ENCODE measurements at places on chromosomes 6 and 20.

DNA sequence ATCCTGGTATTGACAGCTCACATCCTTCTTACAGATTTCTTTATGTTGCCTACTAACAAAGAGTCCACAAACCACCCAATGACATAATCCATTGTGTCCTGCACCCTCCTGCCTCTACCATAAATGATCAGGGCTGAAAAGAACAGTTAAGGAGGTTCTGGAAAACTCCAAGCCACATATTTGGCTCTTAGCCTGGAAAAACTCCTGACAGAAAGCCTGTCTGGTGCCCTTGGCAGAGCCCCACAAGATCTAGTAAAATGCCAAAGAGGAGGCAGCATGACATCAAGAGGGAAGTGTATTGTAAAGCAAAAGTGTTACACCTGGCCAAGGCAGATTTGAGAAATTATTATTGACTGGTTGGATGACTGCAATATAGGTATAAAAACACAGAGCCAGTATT lies 126.4 kb upstream of the VGLL2 start:
- DNase-seq: no peak

GRCh38 chr6:71414486-71414885 lies 125.9 kb downstream of the OGFRL1 start:
- DNase-seq: no peak

GRCh38 chr6:105894556-105894955 lies 191.6 kb upstream of the PRDM1 start:
- DNase-seq: no peak

DNA sequence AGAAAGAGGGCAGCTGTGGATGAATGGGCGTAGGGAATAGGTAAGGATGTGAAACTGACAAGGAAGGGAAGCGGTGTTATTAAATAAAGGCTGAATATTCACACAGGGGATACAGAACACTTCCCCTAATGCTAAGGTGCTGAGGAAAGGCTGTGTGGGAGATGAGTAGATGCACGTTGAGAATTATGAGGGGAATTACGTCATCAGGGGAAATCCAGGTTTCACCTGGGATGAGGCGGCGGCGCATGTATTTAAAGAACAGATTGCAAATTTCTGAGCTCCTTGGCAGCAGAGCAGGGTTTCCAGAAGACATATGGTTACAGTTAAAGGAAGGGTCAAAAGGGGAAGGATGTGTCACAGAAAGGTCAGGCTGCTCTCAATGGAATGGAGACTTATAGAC lies 28.7 kb upstream of the EDN1 start:
- DNase-seq: no peak

DNA sequence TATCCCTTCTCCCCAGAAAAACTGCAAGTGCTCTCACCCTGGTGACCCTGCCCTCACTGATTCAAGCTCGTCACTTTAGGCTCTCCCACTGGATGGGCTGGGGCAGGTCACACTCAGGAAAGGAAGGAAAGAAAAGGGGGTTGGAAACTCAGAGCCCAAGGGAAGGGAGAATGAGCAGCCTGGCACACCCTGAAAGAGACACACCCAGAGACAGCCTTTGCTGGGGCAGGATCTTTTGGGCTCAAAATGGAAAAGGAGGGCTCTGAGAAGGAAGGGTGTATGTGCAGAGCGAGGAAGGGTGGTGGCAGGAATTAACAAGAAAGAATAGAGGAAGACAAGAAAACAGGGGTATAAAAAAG lies 2.5 kb downstream of the PPP1R18 start:
- DNase-seq: no peak

- no peak for DNase-seq
Observed at GRCh38 chr6:2643130-2643529, 107.6 kb downstream of the MYLK4 start.

- DNase-seq: no peak
Observed at GRCh38 chr6:55449225-55449624, 122.0 kb downstream of the GFRAL start.

GRCh38 chr20:63044204-63044600 lies 37.4 kb upstream of the BHLHE23 start:
- DNase-seq: no peak

DNA sequence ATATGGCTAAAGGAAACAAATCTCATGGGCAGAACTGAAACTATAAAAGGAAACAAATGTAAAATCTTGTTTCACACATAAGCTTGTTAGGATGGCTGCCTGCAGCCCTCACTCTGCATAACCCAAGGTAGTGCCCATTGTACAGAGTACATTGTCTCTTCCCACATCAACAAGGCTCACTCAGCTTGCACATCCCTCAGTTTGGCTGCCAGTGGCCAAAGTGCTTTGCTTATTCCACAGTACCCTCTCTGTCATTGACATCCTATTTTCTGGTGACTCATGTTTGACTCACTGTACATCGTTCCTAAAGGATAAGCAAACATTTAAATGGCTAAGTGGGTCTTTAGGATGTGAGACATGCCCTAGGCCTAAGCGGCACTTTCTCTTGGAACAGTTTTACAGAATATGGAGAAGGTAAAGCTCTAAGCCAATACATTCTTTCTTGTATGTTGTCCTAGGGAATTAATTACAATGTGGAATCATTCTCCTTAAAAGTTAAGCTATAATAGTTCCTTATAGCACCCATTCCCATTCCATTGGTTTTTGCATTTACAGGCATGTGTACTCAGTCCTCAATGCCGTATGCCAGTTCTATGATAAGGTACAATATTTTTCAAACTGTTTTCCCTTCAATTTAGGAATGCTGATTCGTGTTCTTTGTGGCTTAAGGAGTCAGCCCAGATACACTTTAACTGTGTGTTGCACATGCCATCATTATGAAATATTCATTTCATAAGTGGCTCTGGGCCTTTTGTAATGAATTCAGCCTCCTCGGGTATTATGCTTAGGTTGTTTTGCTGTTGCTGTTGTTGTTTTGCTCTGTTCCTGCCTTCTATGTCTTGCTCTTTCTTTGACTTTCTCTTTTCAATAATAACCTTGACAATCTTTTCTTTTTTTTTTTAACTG lies 5.5 kb downstream of the ANKEF1 start:
- no peak for DNase-seq

- no peak for DNase-seq
Observed at GRCh38 chr6:157312757-157313156, 10.6 kb downstream of the TMEM242 start.

DNA sequence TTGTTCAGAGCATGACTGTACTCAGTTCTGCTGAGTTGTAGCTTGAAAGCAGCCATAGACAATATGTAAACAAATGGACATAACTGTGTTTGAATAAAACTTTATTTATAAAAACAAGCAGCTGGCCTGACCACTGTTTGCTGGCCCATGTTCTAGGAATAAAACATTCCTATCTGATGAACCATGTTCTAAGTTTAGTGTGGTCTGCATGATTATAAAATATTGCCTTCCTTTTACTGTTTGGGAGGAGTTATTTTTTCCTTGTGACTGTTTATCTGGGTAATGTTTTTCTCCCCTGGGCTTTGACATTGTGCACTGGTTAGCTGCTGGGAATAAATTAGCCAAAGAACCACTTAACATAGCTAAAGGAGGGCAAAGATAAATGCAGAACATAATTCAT lies 55.1 kb downstream of the CDS2 start:
- DNase-seq: no peak

- no peak for DNase-seq
Observed at GRCh38 chr6:41463062-41463930, 82.9 kb upstream of the FOXP4 start.

DNA sequence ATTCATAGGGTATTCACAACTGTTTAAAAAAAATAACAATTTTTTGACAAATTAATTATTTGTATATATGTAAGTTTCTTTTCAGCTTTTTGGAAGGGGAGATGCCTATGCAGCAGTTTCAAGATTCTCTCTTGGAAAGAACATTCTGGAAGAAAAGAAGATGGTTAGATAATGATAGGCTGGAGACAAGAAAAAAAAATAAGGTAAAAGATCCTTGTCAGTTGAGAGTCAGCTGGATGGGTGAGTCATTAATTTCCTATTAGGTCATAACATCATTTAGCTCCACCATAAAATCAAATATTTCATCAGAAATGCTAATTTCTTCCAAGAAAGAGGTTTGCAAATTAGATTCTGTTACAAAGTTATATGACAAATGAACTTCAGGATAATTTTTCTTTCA lies 880.4 kb downstream of the EPHA7 start:
- no peak for DNase-seq

GRCh38 chr6:157638779-157639178 lies 184.3 kb upstream of the SNX9 start:
- DNase-seq: no peak

DNA sequence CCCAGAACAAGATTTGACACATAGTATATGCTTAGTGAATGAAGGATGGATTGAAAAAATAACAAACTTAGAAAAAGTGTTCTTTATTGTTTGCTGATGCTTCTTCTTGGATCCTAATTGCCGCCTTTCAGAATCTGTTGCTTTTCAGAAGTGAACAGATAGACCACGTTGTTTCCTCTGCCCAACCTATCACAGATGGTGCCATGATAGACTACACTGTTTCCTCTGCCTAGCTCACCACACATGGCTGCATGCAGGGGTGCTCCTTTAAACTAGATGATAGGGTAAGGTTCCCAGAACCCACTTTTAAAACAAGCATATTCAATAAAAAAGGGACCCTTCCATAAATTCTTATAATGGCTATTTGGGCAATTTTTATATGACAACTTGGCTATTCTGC lies 4.6 kb upstream of the RGS17 start:
- no peak for DNase-seq

DNA sequence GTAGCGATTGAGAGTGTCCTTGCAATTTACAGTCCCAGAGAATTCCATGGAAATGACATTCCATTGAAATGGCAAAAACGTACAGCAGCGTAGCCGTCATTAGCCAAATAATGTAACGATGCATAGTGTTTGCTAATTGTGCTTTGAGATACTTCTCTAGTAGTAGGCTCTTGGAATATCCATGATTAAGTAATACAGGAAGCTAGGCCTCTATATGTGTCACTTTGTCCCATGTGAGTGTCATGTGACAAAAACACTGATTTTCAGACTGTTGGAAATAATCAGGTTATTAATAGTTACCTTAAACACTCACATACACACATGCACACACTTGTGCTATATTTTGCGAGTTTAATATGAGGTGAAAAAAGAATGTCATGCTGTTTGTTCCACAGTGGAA lies 35.2 kb downstream of the SLX4IP start:
- DNase-seq: no peak

- no peak for DNase-seq
Observed at GRCh38 chr6:163526346-163526745, 111.8 kb downstream of the QKI start.

DNA sequence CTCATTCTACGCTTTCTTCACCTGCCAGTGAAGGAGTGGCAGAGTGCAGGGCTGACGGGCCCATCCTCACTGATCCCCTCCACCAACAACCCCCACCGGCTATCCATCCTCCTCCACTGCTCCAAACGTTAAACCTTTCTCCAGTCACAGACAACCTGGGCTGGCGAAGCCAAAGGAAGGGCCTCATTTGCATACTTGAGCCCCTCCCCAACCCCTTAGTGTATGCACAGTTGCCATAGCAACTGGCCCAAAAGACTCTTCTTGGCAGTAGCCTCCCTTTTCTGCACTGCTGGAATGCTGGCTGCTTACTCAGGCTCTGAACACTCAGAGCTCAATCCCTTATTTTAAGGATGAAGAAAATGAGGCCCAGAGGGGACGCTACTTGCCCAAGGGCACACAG lies 130.3 kb downstream of the GRM4 start:
- DNase-seq: no peak

DNA sequence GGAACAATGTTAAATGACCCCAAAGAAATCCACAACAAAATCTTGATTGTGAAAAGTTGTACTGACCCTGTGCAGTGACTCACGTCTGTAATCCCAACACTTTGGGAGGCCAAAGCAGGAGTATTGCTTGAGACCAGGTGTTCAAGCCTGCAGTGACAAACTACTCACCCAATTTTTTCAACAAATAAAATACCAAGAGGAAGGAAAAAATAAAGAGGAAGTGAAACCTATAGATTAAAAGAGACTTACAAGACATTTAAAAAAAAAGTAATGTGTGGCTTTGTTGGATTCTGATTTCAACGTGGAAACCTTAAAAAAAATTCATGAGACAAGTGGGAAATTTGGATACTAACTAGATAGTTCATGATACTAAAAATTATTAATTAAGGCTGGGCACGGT lies 31.9 kb downstream of the GINS1 start:
- no peak for DNase-seq

- DNase-seq: no peak
Observed at GRCh38 chr6:13331516-13332348, 3.4 kb upstream of the TBC1D7 start.

DNA sequence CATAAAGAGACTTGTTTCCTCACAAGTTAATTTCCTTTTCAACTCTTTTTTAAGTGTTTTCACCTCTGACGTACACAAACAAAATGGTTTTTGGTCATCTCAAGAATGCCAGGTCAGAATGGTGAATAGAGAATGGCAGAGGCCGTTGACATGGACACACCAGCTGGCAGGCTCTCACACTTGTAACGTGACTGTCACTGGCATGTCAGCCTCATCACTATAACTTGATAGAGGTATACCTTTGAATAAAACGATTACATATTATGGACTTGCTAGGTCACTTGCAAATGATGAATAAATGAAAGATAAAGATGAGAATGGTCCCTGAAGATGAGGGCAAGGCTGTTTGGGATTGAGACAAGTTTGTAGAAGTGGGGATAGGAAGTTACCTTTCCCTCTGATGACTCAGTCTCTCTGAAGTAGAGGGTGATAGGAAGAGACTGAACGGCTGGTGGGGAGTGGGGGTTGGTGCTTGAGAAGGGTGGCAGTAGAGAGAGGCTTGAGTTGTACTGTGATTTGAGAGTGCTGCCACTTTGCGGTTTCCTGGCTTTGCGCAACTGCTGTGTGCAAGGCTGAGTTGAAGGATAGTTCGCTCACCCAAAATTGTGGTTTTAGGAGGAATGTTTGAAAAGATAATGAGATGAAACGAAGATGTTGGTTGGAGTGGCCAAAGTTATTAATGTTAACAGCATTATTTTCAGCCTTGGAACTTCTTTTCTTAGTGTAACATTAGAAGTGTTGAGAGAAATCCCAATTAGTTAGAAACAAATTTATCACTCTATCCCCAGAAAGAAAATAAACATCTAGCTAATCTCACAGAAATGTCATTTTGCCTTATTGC lies 30.3 kb downstream of the TBPL1 start:
- peak; percentile 25 for DNase-seq

GRCh38 chr6:73566954-73567591 lies 46.2 kb upstream of the EEF1A1 start:
- no peak for DNase-seq

DNA sequence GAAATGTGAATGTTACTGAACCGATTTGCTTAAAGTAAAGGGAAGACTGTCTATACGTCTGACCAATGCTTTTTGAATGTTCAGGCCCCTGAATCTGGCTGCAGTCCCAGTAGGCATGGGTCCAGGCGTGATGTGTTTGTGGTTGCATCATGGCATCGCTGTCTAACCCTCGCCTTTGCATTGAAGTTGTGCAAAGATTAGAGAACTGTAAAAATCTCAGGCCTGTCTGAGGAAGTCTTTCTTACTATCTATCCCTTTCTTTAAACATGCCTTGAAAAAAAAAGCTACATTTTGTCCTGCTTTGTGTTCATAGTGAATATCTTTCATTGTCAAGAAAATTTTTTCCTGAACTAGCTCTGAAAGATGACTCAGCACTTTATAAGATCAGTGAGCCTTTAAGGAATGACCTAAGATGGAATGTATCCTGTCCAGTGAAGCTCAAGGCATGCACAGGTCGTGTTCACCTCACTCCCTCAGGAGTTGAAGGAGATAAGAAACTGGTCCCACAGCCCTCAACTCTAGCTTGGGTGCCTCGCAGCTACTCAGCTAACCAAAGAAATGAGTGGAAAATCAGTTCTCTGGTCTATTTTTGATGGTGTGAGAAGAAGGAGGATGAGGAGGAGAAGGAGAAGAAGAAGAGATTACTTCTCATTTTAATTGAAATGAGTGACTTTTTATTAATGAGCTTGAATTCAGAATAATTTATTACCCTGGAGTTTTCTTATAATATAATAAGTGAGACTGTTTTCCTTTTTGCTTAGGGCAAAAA lies 48.6 kb downstream of the TPD52L1 start:
- DNase-seq: no peak
